HTR-8/SVneo (cell line): ENCODE measurements at places on chromosomes 6 and 20.
A peak's percentile ranks its signal among the peaks of the same experiment; 100 is the strongest.

GRCh38 chr20:63187338-63188158, 28.4 kb downstream of the YTHDF1 start:
- DNase-seq = no peak

- no peak for DNase-seq
Measured at GRCh38 chr6:25576919-25577318, 75.1 kb upstream of the SCGN start.

DNA sequence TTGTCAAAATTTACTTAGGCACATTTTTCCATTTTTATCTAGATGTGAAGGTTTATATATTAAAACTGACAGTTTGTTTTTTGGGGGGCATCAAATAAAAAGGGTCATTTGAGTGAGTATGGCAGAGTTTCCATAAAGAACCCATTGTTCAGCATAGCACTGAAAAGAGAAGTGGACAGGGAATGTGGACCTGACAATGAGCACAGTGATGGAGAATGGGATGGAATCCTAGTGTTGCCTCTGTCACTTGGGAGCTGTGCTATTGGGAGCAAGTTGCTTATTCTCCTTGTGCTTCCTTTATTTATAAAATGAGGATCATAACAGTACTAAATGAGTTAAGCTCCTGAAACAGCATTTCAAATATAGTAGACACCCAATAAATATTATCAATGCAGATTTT, 130.7 kb upstream of the SIM1 start:
- DNase-seq = no peak

DNA sequence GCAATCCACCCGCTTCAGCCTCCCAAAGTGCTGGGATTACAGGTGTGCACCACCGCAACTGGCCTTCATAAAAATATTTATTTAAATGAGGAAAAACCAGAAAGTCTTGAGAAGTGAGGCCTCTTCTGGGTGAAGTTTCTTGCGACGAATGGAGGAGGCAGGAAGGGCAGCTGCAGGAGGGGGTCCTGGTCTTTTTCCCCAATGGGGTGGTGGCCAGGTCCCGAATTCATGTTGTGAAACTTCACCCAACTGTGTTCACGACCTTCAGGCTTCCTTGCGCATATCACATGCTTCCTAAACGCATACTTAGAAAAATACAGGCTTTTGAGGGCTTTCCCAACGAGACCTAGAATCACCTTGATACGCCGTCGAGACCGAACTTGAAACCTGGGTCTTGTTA, 145.1 kb downstream of the CDH4 start:
- no peak for DNase-seq

GRCh38 chr6:12014027-12014872, 2.1 kb downstream of the HIVEP1 start:
- peak; percentile 26 for DNase-seq
